ENCODE measurements at places on chromosomes 3 and 15. TPM values are rescaled to one million over a fixed set of nuclear protein-coding genes. Genes with fewer than 3 reads are reported as not detected.

- H3K27ac ChIP-seq = peak overlapping the region; percentile 99
- H3K4me1 ChIP-seq = peaks cover 56% of the 10 kb centered on the region
- H3K4me3 ChIP-seq = peak overlapping the region; percentile 98
These were observed 1.3 kb downstream of the SRP14 start for GRCh38 chr15:40037721-40038120.

GRAMD1C gene
- 1.4 TPM for total RNA-seq

- DNase-seq = no peak
- H3K27ac ChIP-seq = no peak overlapping the region
- H3K27me3 ChIP-seq = peaks cover 20% of the 10 kb centered on the region
- H3K4me1 ChIP-seq = peaks cover 19% of the 10 kb centered on the region
- no peak overlapping the region for H3K4me3 ChIP-seq
These were observed 12.9 kb downstream of the AMOTL2 start for GRCh38 chr3:134361162-134361835.

DNA sequence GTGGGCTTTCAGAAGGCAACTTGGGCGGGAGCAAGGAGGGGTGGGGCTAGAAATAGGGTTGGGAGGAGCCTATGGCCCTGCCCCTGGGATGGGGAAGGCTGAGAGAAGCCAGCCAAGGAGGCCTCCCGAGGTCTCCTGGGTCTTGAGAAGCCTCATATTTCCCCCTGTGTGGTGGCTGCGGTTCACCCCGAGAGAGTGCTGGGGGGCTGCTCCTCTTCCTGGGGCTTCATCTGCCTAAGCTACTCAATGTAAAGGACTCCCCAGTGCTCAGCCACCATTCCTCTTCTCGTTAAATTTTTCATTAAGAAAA lies 174.3 kb downstream of the SMAD6 start:
- H3K27ac ChIP-seq = no peak overlapping the region
- DNase-seq = no peak
- H3K36me3 ChIP-seq = no peaks in the 10 kb centered on the region
- H3K4me1 ChIP-seq = no peaks in the 10 kb centered on the region

DNA sequence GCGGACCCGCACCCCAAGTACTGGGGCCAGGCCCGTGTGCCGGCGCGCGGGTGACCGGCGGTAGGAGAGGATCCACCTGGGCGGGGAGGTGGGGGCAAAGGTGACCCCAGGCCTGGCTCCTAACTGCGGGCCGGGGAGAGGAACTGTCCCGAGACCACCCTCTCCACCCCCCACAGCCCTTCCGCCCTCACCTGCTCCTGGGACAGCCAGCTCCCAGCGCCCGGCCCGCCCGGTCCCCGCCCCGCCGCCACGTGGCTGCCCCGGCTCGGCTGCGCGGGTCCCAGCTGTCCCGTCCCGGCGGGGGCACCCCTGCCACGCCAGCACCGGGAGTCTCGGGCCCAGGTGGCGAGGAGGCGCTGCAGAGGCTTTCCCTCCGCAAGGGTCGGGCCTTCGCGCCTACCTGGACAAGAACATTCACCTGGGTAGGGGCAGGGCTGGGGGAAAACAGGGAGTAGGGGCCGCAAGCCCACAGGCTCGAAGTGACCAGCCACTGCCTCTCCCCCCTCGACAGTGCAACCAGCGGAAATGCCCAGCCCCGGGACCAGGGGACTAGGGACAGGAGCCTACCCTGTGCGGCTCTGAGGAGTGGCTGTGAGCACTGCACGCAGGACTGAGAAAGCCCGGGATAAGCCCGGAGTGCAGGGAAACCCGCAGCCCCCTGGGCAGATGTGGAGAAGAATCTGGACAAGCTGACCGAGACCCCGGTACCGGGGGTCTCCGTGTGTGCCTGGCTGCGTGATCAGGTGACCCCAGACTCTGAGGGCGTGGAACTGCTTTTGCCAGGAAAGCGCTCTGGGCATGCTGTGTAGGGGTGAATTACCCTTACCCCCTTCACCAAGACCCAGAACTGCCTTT lies at the start of gene SLC12A8:
Gene SLC12A8, minus strand, starts transcription at position 240 of the 855 bp plus-strand sequence. CDS start 1,399 bp downstream, outside the sequence.
- DNase-seq = no peak
- no peak within 1 kb of the TSS for H3K27ac ChIP-seq
- peaks cover 55% of the 10 kb centered on the region for H3K27me3 ChIP-seq
- H3K4me1 ChIP-seq = peaks cover 27% of the 10 kb centered on the region

GRCh38 chr3:2465842-2466241 lies 367.2 kb downstream of the CNTN4 start:
- no peak overlapping the region for H3K4me3 ChIP-seq
- DNase-seq = no peak
- no peaks in the 10 kb centered on the region for H3K27me3 ChIP-seq
- no peaks in the 10 kb centered on the region for H3K4me1 ChIP-seq
- no peaks in the 10 kb centered on the region for H3K36me3 ChIP-seq
- H3K27ac ChIP-seq = no peak overlapping the region

CYP8B1 gene
- total RNA-seq = not detected

ZNF621 gene
- 35.5 TPM for total RNA-seq

- H3K27ac ChIP-seq = no peak overlapping the region
- DNase-seq = no peak
- no peak overlapping the region for H3K4me3 ChIP-seq
These were observed 145.0 kb upstream of the MCTP2 start for GRCh38 chr15:94086341-94086740.

- H3K36me3 ChIP-seq = no peaks in the 10 kb centered on the region
- no peak for DNase-seq
These were observed 205.0 kb downstream of the ZIC1 start for GRCh38 chr3:147614210-147614609.

DNA sequence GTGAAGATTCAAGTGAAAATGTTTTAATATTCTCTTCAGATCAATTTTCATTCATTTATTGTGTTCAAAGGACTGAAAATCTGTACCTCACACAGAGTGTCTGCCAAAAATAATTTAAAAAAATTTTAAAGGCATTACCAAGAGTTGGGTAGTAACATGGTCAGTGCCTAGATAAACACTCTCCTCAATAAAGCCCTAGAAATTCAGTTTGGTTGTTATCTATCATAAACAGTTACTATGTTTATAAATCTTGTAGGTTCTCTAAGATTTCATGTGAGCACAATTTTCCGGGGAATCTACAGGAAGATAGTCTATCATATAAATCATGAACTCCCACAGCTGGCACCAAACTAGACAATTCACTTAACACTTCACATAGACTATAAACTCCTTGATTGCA lies 128.6 kb downstream of the GSK3B start:
- H3K27ac ChIP-seq = no peak overlapping the region
- no peaks in the 10 kb centered on the region for H3K36me3 ChIP-seq
- no peaks in the 10 kb centered on the region for H3K27me3 ChIP-seq
- DNase-seq = no peak
- no peak overlapping the region for H3K4me3 ChIP-seq

TRPM1 gene
- not detected for total RNA-seq

A4GNT gene
- not detected for total RNA-seq

DNA sequence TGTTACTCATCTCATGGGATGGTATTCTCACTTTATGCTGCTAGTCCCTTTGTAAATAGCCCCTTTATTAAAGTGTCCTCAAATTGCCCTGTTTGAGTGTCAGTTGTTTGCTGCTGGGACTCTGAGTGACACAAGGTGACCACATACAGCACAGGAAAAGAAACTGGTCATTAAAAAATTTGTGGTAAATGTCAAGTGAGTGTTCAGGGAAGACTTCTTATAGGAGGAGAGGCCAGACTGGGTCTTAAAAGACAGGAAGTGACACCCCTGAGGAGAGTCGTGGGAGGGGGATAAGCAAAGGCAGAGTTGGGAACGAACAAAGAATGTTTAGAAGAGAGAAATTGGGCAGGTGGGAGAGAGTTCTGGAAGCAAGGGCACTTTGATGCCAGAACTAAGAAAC lies 35.2 kb downstream of the CCR3 start:
- peaks cover 39% of the 10 kb centered on the region for H3K4me1 ChIP-seq
- DNase-seq = no peak
- H3K27me3 ChIP-seq = peaks cover 57% of the 10 kb centered on the region
- peaks cover 9% of the 10 kb centered on the region for H3K36me3 ChIP-seq

WNT7A gene
- not detected for total RNA-seq

- H3K4me3 ChIP-seq = no peak overlapping the region
- H3K27ac ChIP-seq = no peak overlapping the region
- no peak for DNase-seq
- no peaks in the 10 kb centered on the region for H3K27me3 ChIP-seq
- H3K36me3 ChIP-seq = peaks cover 2% of the 10 kb centered on the region
- H3K4me1 ChIP-seq = no peaks in the 10 kb centered on the region
These were observed 50.0 kb upstream of the SECISBP2L start for GRCh38 chr15:49096090-49096750.

DNA sequence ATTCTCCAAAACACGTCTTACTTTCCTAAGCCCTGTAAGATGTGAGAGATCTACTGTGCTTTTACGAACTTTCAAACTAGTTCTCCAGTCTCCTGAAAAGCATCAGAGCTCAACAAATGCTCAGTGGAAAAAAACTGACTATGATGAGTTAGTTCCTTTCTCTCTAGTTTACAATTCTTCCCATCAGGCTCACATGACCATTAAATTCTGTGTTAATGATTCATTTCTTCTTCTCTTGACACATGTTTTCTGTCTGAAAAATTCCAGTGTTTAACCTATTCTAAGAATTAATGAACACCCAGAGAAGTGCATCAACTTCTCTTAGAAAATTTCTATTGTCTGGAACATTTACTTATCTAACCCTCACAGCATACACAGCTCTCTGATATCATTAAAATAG lies 844.3 kb downstream of the SI start:
- H3K27me3 ChIP-seq = no peaks in the 10 kb centered on the region
- H3K36me3 ChIP-seq = no peaks in the 10 kb centered on the region
- no peaks in the 10 kb centered on the region for H3K4me1 ChIP-seq
- H3K4me3 ChIP-seq = no peak overlapping the region
- no peak overlapping the region for H3K27ac ChIP-seq
- no peak for DNase-seq

DNA sequence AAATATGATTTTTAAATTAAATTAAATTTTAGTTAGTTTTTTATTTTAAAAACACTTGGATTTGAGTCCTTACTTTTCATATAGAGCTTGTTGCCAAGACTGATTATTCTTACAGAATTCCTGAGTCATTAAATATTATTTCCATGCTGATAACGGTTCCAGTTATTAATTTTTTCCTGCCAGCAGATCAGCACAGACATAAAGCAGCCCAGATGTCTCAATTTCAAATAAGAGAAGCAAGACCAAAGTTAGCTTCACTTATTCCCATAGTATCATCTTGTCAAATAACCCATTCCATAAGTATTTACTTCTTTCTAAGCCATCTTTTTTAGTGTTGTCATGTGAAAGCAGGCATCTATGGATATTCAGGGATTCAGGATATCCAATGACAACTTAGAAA lies 75.3 kb downstream of the SSR3 start:
- no peak overlapping the region for H3K27ac ChIP-seq
- no peak overlapping the region for H3K4me3 ChIP-seq
- peaks cover 6% of the 10 kb centered on the region for H3K27me3 ChIP-seq
- H3K36me3 ChIP-seq = no peaks in the 10 kb centered on the region

GRCh38 chr15:99009741-99010330 lies 2.2 kb upstream of the PGPEP1L start:
- H3K36me3 ChIP-seq = no peaks in the 10 kb centered on the region
- no peak overlapping the region for H3K27ac ChIP-seq
- DNase-seq = no peak
- H3K4me3 ChIP-seq = no peak overlapping the region
- no peaks in the 10 kb centered on the region for H3K27me3 ChIP-seq

GRCh38 chr15:42273900-42274701 lies 868 bp upstream of the TMEM87A start:
- peaks cover 10% of the 10 kb centered on the region for H3K36me3 ChIP-seq
- H3K27ac ChIP-seq = peak overlapping the region; percentile 97
- peak; percentile 70 for DNase-seq
- no peaks in the 10 kb centered on the region for H3K27me3 ChIP-seq

TMEM40 gene
- not detected for total RNA-seq

GRCh38 chr3:37899101-37899707 lies 37.5 kb downstream of the CTDSPL start:
- no peaks in the 10 kb centered on the region for H3K27me3 ChIP-seq
- H3K27ac ChIP-seq = no peak overlapping the region
- peak; percentile 56 for DNase-seq
- H3K4me3 ChIP-seq = peak overlapping the region; percentile 13

- no peaks in the 10 kb centered on the region for H3K27me3 ChIP-seq
- H3K4me3 ChIP-seq = no peak overlapping the region
- H3K27ac ChIP-seq = no peak overlapping the region
- H3K36me3 ChIP-seq = no peaks in the 10 kb centered on the region
- no peak for DNase-seq
These were observed 7.9 kb upstream of the PIK3CB start for GRCh38 chr3:138842483-138843188.

ROBO2 gene
- total RNA-seq = not detected

ZNF860 gene
- total RNA-seq = 0.14 TPM

DNA sequence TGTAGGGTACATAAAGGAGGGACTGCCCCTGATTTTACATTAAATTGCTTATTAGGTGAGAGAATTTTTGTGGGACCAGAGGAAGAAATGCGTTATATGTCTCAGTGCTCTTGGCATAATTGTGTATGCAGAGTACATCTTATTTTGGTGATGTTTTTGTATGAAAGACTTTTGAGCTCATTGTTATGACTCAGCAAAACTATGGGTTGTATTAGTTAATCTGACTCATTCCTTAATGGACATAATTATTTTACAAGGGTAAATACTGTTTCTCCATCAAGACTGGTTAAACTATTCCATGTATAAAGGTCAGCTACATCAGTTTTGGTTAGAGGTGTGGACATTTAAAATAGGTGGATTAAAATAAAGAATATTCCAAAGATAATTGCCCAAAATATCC lies 156.8 kb downstream of the ALCAM start:
- no peaks in the 10 kb centered on the region for H3K27me3 ChIP-seq
- DNase-seq = no peak
- no peak overlapping the region for H3K4me3 ChIP-seq
- peaks cover 22% of the 10 kb centered on the region for H3K4me1 ChIP-seq
- no peaks in the 10 kb centered on the region for H3K36me3 ChIP-seq
